ENCODE measurements at places on chromosomes 1 and 21.
A peak's percentile ranks its signal among the peaks of the same experiment; 100 is the strongest.

GRCh38 chr1:211328866-211329475 is 2.3 kb downstream of the TRAF5 start:
- DNase-seq = no peak

DNA sequence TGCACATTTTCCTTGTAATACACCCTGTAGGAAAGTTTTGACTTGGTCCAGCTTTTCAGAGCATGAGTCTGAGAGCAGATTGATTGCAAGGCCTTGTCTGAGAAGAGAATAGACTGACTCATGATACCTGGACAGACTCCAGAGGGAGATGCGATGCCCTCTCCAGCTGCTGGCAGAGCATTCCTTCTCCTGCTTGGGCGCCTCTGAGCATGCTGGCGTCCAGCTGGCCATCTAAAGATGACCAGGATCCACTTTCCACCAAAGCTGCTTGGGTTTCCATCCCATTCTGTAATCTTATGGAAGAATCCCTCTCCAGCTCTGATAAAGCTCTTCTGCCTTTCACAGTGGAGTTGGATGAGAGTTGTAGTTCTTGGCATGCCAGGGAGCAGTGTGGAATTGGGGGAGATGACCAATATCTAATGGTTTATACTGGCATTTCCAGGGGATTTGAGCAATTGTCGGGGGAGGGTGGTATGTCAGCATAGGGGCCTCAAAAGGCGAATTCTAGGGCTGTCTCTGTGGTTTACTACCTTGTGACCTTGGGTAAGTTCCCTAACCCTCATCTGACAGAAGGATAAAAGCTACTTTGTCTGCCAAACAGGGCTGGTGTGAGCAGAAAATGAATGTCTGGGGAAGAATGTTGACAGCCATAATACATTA is 19.5 kb downstream of the SZRD1 start:
- no peak for DNase-seq

DNA sequence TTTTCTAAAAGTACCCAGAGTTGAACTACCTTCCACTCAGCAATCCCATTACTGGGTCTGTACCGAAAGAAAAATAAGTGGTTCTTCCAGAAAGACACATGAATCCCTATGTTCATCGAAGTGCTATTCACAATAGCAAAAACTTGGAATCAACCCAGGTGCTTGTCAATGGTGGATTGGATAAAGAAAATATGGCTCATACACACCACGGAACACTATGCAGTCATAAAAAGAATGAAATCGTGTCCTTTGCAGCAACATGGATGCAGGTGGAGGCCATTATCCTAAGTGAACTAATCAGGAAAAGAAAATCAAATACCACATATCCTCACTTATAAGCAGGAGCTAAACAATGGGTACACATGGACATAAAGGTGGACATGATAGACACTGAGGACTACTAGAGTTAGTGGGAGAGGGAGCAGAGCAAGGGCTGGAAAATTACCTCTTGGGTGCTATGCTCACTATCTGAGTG is 32.9 kb upstream of the JUN start:
- DNase-seq = no peak

DNA sequence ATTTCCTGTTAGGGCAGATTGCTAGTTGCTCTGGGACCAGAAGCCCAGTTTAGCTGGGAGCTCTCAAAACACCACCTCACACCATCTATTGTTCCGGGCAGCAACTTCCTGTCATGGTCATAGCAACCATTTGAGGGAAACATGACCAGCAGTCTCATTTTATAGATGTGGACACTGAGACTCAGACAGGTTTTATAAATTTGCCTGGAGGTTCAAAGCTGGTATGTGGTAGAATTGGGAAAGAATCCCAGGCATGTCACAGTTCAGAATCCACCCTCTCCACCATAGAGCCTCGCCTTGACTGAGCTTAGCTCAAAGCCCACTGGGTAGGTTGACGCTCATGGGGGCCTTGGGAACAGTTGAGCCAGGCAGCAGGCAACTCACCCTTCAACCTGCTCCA is 14.0 kb upstream of the TRIM67 start:
- no peak for DNase-seq

DNA sequence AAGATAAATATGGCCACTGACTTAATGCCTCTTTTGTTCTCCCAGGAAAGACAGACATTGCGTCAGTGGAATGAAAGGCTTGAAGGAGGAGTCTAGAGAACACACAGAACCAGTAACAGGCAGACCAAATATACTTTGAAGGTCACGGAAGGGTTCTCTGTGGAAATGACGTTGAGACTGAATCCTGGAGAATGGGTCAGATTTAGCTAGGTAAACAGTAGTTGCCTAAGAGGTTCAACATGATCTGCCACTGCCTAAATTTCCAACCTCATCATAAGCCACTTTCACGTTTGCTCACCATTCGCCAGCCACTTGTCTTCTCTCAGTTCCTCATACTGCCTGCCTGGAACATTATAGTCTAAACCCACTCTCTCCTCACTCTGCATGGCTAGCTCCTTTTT is 20.5 kb downstream of the PLA2G4A start:
- no peak for DNase-seq

DNA sequence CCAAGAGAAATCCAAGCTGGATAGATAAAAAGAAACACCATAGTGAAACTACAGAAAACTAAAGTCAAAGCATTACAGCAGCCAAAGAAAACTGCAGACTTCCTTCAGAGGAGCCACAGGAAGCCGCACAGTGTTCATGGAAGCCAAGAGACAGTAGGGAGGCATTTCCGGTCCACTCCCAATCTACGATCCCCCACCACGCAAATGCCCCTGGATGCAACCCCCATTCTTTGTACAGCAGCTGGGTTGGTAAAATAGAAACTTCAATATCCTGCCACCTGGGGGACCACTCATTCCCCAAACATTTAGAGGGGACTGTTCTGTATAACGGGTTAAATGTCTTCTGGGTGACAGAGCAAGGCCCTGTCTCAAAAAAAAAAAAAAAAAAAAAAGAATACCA is 43.9 kb upstream of the TSPEAR start:
- no peak for DNase-seq

DNA sequence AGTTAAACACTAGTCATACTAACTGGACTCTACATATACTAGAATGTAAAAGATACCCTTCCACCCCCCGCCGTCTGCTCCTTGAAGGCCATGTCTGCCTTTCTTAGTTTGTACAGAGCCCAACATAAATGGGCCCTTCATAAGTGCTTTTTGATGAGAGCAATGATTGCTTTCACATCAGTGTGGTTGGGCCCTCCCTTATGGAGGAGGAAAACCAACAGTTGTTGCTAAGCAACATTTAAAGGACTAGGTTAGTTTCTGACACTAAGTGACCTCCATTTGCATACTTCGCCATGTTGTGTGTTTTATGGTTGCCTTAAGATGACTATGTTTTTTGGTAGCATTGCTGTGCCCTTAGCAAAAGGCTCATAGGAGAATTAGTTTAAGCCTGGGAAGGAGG is 182.0 kb upstream of the SGIP1 start:
- DNase-seq = peak; percentile 34

DNA sequence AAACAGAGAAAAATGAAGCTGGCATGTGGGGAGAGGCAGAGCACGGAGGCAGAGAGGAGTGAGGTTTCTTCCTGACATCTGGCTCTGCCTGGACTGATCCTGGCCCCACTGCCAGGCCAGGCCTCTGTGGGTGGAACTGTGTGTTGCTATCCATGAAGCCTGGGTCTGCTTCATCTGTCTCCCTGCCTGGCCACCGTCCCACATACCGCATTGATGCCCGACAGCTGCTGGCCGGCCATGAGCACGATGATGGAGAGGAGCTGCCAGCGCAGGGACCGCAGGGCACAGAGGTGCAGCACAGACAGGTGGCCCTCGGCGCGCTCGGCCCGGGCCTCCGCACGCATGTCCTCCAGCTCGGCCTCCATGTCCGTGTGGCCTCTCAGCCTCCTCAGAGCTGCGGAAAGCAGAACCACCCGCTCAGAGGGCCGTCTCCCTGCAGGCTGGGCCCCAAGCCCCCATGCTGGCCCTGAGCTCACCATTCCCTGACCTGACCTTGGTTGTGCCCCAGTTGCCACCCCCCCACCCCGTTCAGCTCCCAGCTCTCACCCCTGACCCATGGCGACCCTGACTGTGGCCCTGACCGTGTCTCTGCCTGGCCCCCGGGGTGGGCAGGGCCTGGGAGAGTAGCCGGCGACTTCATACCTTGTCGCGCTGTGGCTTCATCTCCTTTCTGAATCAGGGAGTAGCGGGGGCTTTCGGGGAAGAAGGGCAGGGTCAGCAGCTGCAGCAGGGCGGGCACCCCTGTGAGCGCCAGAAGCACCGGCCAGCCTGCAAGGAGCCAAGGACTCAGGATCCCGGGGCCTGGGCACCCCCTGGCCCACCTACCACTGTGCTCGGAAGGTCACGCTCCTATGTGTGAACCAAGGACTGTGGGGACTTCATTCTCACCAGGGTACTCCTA is 11.5 kb downstream of the SLC2A7 start:
- no peak for DNase-seq

GRCh38 chr1:236303675-236304074 is 21.9 kb upstream of the ERO1B start:
- DNase-seq = no peak

- no peak for DNase-seq
Observed at GRCh38 chr1:112342558-112342957, 53.5 kb upstream of the CTTNBP2NL start.

- no peak for DNase-seq
Observed at GRCh38 chr1:26890467-26890796, 349 bp upstream of the GPN2 start.

GRCh38 chr1:207404849-207405525 is 49.1 kb upstream of the CR2 start:
- peak; percentile 66 for DNase-seq

- no peak for DNase-seq
Observed at GRCh38 chr1:221182791-221183533, 303.7 kb downstream of the HLX start.

- no peak for DNase-seq
Observed at GRCh38 chr1:201459052-201459451, 9.9 kb downstream of the PHLDA3 start.

GRCh38 chr1:178506177-178506576 is 6.7 kb upstream of the TEX35 start:
- DNase-seq = no peak

DNA sequence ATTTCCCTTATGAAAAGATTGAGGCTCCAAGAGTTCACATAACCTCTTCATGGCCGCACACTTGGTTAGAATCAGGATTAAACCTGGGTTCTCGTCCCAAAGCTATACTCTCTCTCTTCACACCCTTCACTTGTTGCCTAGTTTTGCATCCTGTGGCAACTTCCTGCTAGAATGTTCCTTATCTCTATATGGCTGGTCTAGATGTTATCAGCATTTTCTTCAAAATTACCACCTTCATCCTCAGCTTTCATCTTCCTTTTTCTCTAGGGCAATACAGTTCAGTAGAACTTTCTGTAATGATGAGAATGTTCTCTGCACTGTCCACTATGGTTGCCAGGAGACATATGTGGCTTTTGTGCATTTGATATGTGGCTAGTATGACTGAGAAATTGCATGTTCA is 31.1 kb upstream of the BCAR3 start:
- DNase-seq = no peak

DNA sequence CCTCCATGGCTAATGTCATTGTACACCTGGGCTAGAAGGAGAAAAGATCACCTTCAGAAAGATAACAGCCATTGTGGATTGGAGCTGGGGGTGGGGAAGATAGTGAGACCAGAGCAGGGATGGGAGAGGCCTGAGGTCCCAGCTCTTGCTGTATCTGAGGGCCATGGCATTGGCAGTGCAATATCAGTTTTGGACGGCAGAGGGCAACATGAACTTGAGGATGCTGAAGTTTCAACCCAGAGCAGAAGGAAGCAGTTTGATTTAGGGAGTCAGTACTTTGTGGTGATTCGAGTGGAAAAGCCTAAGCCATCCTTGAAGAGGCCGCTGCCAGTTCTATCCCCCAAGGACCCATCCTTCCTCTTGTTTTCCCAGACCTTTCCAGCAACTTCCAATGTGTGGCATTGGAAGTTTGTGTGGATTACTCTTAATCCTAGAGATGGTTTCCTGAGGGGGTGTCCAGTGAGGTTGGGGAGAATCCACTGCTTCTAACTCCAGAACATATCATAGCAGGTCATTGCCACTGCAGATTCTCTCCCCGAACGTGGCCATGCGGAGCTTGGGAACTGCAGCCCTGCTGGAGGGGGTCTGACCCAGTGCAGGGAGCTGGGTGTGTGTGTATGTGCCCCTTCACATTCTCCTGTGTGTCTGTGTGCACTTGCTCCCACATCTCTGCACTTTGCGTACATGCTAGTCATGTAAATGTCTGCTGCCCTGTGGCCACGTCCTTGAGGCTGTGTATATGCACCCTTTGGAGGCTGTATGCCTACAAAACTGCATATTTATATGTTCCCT is 24.1 kb downstream of the SLC26A9 start:
- peak; percentile 40 for DNase-seq

DNA sequence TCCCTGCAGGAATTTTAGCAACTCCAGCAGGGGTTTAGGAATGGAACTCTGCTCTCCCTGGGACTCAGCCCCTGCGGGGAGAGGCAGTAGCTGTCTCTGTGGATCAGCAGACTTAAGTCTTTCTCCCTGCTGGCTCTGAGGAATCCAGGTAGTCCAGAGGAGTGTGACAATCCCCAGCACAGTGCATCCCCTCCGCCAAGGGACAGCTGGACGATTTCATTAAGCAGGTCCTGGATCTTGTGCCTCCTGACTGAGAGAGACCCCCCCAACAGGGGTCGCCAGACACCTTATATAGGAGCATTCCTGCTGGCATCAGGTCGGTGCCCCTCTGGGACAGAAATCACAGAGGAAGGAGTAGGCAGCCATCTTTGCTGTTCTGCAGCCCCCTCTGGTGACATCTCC is 30.6 kb downstream of the AKT3 start:
- DNase-seq = no peak

GRCh38 chr1:50424884-50425375 is 1.7 kb upstream of the DMRTA2 start:
- no peak for DNase-seq

GRCh38 chr1:224333309-224333926 is 3.4 kb upstream of the NVL start:
- no peak for DNase-seq

- DNase-seq = no peak
Observed at GRCh38 chr21:10430005-10430404, 91.4 kb upstream of the TPTE start.

DNA sequence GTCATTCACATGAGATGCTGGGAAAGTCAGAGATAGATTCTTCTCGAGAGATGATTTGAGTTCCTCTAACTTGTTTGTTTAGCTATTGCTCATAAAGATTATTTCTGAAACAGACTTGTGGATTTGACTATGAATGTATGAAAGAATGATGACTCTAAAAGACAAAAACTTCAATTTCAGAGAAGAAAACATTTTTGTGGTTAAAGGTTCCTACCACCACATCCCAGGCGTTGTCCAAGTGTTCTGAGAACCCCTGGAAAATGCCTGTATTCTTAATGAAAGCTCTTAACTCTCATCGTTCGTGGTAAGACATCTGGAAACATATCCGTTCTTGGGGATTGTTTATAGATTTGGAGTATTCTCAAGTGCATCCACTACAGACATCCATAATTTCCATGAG is 228.7 kb downstream of the BARHL2 start:
- DNase-seq = no peak

GRCh38 chr1:61441723-61442262 is 283.1 kb downstream of the TM2D1 start:
- no peak for DNase-seq

DNA sequence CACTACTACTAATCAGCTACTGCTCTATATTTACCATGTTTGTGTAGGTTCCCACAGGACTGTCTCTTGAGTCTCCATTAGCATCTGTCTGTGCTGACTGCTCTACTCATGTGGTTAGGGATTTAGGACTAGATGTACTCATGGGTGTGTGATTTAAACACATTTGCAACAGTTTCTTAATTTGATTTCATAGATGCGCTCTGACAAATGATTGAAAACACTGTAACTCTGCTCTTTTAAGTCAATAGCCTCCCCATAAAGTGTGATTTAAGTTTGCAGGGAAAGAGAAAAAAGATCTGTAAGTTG is 809.3 kb downstream of the NCAM2 start:
- no peak for DNase-seq

All from T-helper 1 cell (primary cell).